ENCODE measurements at places on chromosomes 1 and 21. TPM values are rescaled to one million over a fixed set of nuclear protein-coding genes. Genes with fewer than 3 reads are reported as not detected.

The BGLAP gene
- total RNA-seq = 2.4 TPM

The MYBPHL gene
- 3.6 TPM for total RNA-seq

DNA sequence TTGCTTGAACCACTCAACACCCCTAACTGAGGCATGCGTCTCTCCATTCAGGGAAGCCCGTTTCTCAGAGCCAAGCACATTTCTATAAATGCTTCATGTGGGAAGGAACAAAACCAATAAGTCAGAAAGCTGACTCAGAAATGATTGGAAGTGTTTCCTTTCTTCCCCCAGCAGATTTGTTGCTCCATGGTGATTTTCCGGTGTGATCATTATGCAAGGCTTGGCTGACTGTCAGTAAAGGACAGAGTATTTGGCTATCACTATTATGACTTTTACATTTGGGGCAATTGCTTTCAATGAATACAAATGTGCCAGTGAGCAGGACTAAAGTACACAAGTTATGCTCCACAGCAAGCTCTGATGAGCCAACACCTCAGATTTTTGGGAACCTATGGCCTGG, 53.3 kb upstream of the ZC3H11B start:
- DNase-seq = no peak

DNA sequence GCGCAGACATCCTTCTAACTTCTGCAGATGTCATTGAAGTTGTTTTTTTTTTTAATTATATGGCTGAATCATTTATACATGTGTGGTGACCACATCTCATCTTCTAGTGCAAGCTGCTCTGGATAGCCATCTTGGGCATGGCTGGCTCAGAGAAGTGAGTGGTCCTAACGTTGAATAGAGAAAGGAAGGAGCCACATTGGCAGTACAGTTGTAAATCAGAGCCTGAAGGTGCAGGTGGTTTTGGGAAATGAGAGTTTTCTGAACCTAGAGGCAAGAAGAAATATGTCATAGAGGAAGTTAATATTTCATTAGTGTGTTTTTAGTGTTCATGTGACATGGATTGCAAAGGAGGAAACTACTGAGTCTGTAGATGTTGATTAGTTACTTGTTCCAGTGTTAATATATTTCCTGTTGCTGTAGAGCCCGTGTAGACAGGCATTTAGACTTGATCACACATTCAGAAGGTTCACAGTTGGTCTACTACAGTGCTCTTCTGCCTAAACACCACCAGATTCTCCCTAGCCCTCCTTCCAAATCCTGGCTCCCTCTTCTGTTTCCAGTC, 163.7 kb downstream of the ROR1 start:
- no peak for DNase-seq
